Amygdala (tissue), 56 donors: ENCODE measurements at places on chromosomes 11 and 22.

DNA sequence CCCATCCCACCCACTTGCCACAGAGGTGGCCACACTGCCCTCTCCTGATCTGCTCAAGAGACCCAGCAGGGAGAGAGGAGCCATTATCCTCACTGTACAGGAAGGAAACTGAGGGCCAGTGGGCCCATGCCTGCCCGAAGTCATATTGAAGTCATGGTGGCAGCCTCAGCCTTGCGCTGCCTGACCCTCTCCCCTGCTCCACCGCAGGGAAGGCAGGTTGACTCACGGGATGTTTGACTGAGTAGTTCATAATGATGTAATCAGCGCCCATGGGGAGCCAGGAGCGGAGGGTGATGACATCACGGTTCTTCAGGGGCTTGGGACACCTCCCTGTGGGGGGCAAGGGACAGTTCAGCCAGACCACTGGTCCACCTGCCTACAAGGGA, 6.1 kb upstream of the ARAP1 start:
- DNase-seq = no peak

GRCh38 chr11:125903711-125904659, at the start of gene DDX25:
Gene DDX25 (plus strand): TSS chr11:125904508. CDS start chr11:125904518, 10 bp downstream.
- DNase-seq = peak; percentile 42

DNA sequence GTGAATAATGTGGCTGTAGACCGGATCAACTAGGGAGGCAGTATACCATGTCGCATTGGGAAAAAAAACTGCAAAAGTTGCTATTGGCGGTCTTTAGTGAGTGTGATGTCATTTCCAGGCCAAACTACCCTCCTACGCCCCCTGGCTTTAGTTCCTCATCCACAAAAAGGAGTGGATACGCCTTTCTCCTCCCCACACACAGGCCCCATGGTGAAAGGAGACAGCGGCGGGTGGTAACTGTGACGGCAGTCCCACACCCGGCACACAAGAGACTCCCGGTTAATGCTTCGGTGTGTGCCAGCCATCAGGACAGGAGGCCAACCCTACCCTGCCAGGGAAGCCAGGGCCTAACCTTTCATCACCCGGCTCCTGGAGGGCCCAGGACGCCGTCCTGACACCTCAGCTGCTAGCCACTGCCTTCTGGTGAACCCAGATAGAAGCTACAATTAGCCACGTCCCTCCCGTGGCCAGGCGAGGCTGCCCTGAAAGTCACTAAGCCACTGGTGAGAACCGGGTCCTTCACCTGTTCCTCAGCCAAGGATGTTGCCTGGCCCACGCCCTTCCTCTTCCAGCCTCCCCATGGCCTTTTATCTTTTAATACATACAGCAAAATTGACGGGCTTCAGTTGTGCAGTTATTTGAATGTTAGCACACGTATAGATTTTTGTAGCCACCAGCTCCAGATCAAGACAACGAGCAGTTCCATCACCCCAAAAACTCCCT, 10.8 kb downstream of the TP53I11 start:
- DNase-seq = no peak

GRCh38 chr11:18934195-18934814, 4.9 kb downstream of the MRGPRX1 start:
- no peak for DNase-seq

- DNase-seq = no peak
Measured at GRCh38 chr11:131683131-131683530, 312.7 kb downstream of the NTM start.

DNA sequence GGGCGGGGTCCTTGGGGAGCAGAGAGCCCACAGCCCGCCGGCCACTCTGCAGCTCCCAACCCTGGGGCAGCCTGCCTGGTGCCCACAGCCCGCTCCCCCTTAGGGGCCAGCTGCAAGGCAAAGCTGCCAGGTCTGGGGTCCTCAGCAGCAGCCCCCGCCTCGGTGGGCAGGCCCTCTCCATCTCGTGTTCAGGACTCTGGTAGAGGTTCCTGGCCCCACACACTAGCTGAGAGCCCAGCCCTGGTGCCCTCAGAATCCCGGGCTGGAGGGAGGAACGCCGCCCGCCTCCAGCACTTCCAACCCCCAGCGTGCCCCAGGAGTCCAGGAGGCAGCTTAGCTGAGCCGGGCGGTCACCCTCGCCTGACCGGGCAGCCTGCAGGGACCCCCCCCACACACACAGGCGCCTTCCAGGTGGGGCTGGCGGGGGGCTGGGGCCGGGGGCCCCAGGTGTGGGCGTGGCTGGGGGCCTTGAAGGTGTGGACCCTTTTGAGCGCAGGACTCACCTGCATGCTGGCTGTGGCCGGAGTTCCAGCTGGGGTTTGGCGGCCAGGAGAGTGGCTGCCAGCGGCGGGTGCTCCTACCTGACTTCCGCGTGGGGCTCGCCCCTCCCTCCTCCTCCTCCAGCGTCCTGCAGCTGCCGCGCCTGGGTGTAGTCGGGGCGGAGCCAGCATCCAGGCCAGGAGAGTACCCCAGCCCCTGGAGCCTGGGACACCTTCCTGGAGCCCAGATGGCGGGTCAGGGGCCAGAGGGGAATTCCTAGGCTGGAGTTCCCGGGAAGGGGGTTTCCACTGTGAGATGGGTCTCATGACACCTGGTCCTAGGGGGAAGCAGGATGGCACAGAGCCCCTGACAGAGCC, at the start of gene ANO9:
TSS of gene ANO9 (minus strand) at position 594 of the 857 bp plus-strand sequence. CDS start at position 509, 85 bp downstream.
- no peak for DNase-seq

DNA sequence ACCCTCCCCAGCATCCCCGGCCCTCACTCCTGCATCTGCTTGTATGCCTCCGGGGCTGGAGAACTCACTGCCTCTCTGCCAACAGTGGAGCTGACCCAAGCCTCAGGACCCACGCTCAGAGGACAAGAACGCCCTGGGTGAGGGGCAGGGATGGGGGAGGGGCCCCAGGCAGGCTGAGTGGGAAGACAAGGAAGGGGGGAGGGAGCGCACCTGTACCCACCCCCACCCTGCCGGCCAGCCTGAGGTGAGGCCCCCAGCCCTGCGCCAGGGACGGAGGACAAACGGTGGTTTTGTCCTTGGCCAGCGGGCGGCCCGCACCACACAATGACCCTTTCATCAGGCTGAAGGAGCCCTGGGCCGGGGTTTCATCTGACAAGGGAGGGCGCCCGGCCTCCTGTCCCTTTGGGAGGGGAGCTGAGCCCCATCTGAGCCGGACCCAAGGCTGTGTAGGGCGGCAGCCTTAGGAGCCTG, 10.0 kb downstream of the WNT7B start:
- DNase-seq = no peak

- no peak for DNase-seq
Measured at GRCh38 chr22:28629420-28630176, 50.0 kb downstream of the TTC28 start.

- peak; percentile 65 for DNase-seq
Measured at GRCh38 chr22:49930596-49931412, 12.4 kb downstream of the CRELD2 start.

DNA sequence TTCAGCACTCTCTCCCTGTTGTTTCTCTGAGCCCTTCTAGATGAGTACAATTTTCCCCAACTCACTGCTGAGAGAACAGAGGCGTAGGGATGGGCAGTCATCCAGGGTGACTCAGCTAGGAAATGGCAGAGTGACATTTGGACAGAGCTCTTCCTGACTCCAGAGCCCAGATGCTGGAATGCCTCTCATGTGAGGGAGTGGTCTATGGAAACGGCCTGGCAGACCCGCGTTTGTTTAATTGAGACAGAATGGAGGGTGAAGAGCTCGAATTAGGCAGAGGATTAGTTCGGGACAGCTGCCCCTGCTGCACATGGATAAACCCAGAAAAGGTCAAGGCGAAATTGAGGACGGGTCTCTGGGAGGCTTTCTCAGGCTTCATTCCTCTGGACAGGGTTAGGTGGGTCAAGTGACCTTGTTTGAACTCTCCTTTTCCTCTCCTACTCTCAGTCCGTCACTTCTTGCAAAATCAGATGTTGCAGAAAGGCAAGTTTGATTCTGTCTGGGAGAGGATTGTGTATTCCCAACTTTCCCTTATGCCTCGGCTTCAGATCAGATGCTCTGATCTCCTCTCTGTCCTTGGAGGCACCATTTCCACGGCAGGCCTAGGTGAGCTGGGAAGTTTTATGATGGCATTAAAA, 7.6 kb upstream of the LMO2 start:
- no peak for DNase-seq

DNA sequence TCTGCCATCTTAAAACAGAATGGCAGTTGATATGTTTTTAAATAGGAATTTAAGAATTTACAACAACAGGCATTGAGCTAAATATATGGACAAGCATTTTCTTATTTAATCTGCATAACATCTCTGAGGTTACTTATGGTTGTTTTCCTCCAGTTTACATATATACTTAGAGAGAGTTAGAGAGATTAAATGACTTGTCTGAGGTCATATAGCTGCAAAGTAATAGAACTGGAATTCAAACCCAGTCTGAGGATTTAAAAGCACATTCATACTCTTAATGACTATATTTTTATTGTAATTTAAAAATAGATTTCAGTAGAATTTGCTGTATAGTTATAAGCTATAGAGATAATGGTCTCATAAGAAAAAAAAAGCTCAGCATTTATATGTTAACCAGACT, 81.4 kb upstream of the GRIK4 start:
- DNase-seq = no peak

DNA sequence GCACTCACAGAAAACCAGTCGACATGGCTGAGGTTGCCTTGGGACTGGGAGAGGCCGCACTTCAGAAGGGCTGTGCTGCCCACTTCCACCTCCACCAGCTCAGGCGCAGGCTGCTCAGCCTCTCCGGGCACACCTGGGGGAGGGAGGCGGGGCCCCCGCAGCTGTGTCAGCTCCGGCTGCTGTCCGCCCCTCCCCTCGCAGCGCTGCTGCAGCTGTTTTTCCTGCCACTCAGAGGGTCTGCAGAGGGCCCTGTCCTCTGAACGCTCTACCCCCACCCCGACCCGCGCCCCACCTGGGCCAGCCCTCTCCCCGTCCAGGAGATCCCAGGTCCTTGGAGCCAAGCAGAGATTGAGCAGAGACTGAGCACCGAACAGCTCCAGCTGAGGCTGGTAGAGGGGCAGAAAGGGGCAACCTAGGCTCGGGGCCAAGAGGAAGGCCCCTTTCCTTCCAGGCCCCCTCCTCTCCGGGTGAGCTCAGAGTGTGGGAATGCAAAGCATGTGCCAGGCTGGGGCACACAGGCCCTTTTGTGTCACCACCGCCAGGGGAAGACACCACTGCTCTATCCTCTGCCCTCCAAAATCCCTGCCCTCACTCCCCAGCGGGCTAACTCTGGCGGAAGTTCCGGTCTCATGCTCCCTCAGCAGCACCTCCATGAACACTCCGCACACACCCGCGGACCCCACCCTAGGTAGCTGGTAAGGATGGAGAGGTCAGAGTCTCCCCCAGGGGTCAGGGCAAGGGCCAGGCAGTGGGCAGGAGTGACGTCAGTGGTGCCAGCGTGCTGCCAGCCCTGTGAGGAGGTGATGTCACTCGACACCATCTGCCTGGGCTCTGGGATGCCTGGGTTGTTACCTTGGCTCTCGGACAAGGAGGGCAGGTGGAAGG, 1.6 kb downstream of the MCAM start:
- peak; percentile 47 for DNase-seq

- DNase-seq = no peak
Measured at GRCh38 chr11:111406589-111406988, 27.5 kb upstream of the POU2AF1 start.

DNA sequence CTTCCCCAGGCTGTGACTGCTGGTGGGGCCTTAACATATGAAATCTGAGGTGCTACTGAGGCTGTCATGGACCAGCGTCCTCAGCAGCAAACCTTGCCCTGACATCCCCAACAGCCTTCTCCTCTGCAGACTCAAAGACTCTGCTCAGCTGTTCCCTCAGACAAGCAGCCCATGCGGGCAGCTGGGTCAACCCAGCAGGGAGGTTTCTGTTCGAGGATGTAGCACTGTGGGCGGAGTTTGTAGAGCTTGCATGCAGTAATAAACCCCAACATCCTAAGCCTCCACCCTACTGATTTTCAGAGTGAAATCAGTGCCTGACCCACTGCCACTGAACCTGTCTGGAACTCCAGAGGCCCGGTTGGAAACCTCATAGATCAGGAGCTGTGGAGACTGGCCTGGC, 88.8 kb upstream of the XKR3 start:
- DNase-seq = no peak

DNA sequence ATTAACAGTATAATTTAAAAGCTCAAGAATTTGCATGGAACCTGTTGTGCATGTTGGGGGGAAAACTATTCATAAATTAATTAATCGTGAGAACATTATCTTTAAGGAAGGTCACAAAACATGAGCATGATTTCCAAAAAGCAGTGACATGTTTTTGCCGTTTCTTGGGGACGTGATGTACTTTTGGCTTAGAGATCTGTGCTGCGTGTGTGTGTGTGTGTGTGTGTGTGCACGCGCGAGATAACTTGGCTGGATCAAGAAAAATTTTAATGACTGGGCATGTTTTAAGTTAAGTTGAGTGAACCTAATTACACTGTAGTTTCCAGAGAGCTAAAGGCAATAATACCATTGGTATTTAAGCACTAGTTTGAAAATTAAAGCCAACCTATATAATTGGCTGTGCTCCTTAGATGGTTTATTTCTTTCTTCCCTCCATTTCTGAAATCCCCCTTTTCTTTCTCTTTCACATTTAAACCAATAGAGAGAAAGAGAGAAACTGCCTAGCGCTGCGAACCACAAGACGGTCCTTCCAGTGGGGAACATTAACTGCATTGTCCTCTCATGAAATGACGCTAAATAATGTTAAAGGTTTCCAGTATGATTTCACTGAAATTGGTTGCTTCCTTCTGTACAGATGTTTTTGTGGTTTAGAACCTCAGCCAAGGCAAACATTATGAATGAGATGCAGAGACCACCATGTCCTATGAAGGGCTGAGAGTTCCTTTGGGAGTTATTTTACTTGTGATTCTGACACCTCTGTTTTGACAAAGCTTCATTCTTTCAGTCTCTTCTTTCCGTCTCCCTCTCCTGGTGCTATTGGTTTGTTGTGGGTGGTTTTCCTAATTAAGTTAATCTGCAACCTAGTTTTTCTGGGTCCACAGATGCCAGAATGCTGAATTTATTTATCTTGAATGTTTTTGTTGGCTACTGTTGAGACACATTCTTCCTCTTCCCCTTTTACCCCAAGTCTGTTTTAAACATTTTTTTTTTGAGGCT, 51.7 kb downstream of the ZBTB16 start:
- no peak for DNase-seq

GRCh38 chr11:12792590-12792989, 118.4 kb downstream of the TEAD1 start:
- DNase-seq = no peak

DNA sequence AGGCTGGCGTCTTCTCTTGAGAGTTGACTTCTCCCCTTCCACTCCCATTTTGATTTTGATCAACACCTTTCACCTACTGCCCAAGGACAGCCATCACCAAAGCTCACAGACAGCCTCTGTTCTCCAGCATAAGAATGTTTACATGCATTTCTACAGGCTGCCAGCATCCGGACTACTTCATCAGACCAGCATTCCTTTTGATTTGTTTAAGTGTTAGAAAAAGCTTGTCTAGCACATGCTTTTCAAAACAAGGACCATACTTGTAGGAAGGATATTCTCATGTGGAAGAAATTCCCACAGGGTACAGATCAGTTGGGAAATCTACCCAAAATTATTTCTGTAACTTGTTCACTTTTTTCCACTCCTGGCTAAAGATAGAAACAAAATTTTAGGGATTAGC, 6.2 kb upstream of the KCNA4 start:
- no peak for DNase-seq

GRCh38 chr11:57527056-57527631, 3.4 kb downstream of the TIMM10 start:
- DNase-seq = peak; percentile 68

- no peak for DNase-seq
Measured at GRCh38 chr11:331358-332060, 10.8 kb upstream of the IFITM3 start.
